Activated T-helper 2 cell treated with anti-CD3 and anti-CD28 coated beads, Interferon-gamma antibody, Interleukin-2, Interleukin-4, amounts not matched to agents 10 μg/mL and 5 μg/mL and 100 μg/mL, durations not matched to agents 14 hours and 24 hours and 36 hours (primary cell): ENCODE measurements at places on chromosomes 5 and 9. TPM values are rescaled to one million over a fixed set of nuclear protein-coding genes. Genes with fewer than 3 reads are reported as not detected.

Gene MPDZ
- not detected in 2 replicates for total RNA-seq

Gene LRRC70
- 0.46 and 1.1 TPM in 2 replicates for total RNA-seq

DNA sequence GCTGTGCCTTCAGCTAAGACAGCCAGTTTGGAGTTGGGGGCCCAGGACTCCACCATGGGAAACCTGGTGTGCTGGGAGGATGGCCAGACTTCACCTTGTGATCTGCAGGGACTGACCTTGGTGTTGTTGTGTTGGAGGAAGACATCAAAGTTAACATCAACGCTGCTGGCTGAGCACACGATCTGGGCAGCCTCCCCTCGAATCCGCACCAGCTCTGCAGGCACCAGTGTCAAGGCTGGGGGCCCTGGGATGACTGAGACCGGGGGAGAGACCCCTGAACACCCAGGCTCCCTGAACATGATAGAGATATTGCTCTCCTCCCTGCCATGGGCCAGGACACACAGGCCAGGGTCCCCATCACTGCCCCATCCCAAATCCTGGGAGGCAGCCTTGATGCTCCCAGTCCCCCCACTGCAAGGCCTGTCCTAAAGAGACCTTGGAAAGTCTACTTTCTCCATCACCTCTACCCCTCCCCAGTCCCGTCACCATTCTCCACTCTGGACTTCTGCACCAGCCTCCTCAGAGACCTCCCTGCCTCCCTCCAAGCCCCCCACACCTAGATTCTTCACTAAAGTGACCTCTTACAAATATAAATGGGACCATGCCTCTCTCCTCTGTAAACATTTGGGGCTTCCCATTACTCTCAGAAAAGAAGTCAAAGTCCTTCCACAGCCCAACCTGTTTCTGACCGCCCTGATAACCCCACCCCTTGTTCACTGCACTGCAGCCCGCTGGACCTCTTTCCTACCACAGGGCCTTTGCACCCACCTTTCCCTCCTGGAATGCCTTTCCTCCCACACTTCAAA lies 8.2 kb downstream of the CSF1R start:
- DNase-seq: no peak

GRCh38 chr9:73056245-73056644 lies 95.4 kb upstream of the ANXA1 start:
- DNase-seq: no peak
